Left ventricle myocardium superior (tissue), 1 donor: ENCODE measurements at places on chromosomes 16 and 17. TPM values are rescaled to one million over a fixed set of nuclear protein-coding genes. Genes with fewer than 3 reads are reported as not detected.

DNA sequence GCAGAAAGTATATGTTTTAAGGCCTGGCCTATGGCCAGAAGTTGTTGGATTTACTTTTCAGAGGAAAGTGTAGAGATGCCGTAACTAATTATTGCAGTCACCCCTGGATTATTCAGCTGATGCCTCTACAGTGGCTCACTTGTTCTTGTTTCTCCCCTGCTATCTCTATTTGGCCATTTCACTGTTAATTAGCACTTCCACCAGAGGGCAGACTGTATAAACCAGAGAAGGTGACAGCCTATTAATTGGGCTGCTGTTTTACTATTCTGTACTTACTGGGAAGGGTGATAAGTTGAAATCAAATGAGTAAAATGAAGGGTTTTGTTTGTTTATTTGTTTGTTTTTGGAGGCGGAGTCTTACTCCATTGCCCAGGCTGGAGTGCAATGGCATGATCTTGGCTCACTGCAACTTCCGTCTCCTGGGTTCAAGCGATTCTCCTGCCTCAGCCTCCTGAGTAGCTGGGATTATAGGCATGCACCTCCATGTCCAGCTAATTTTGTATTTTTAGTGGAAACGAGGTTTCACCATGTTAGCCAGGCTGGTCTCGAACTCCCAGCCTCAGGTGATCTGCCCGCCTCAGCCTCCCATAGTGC lies 66.0 kb downstream of the CDK12 start:
- no peak for DNase-seq

DNA sequence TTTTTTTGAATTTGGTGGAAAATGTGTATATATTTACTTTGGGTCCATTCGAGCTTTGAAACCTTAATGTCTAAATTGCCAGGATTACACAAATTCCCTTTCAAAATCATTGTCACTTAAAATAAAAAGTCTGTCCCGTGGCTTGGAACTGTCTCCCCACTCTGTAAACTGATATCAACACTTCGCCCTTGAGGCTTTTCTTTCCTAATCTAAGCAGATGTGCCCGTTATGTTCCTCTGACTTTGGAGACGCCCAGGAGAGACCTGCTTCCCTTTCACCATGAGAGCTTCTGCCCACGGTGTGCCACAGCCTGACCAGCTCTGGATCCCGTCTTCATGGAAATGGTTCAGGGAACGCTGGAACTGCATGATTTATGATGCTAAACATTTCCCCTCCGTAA lies 151.3 kb downstream of the C16orf95 start:
- no peak for DNase-seq

GRCh38 chr16:86765389-86766026 lies 187.2 kb downstream of the FOXL1 start:
- no peak for DNase-seq

The CPHXL2 gene
- not detected for total RNA-seq

GRCh38 chr17:53950858-53951250 lies 128.1 kb downstream of the KIF2B start:
- DNase-seq, result no peak

DNA sequence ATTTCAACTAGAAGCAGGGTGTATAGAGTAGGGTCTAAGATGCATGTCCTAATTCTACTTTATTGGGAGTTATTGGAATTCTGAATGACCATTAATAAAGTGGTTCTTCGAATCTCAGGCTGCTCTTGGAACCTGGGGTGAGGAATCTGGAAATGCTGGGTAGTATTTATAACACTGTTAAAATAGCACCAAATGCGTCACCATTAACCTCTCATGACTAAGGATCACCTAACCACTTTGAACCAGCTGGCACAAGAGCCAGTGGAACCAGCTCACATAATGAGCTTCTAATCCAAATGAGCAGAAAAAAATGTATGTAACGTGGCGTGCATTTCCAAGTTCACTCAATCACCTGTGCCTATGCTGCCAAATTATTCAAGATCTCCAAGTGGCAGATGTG lies 281.7 kb downstream of the GRIN2A start:
- DNase-seq, result no peak

GRCh38 chr17:62790564-62790986 lies 17.5 kb downstream of the MARCHF10 start:
- DNase-seq, result no peak

GRCh38 chr17:77177002-77177741 lies 36.4 kb downstream of the SEC14L1 start:
- DNase-seq, result no peak

The USH1G gene
- total RNA-seq, result not detected

GRCh38 chr16:67294938-67295361 lies 15.6 kb downstream of the PLEKHG4 start:
- no peak for DNase-seq

DNA sequence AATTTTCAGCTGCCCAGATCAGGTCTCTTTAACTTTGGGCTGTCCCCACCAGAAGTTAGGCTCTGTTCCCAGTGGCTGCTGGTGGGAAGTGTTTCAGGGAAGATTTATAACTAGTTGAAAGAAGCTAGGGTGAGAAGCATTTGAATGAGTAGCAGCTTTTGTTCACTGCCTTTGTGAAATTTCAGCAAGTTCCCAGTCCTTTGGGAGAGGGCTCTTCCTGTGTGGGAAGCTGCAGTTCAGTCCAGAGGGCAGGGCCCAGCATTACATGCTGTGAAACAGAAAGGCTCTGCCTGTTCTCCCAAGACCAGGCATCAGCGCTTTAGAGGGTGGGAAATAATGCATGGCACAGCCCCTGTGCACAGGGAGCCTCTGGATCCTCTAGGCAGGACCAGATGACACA lies 17.8 kb downstream of the PROCA1 start:
- no peak for DNase-seq

DNA sequence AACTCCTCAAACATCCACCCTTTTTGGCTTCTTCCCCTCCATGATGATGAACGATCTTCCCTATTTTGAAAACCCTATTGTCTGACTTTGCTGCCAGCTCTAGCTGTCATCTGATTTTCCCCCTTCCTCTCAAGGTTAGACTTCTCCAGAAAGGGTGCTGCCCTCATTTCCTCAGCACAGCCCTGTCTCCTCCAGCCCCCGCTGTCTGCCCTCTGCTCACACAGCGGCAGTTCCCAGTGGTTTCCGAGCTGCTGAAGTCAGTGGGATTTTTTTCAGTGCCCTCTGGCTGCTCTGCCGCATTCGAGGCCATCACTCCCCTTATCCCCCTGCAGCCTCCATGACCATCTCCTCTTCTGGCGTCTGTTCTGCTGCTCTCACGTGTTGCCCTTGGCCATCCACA lies 26.6 kb upstream of the C17orf107 start:
- no peak for DNase-seq

- DNase-seq, result peak; percentile 30
These were observed 28.9 kb upstream of the RBFOX1 start for GRCh38 chr16:7303660-7304200.

The ZNF764 gene
- total RNA-seq, result 9.1 TPM

DNA sequence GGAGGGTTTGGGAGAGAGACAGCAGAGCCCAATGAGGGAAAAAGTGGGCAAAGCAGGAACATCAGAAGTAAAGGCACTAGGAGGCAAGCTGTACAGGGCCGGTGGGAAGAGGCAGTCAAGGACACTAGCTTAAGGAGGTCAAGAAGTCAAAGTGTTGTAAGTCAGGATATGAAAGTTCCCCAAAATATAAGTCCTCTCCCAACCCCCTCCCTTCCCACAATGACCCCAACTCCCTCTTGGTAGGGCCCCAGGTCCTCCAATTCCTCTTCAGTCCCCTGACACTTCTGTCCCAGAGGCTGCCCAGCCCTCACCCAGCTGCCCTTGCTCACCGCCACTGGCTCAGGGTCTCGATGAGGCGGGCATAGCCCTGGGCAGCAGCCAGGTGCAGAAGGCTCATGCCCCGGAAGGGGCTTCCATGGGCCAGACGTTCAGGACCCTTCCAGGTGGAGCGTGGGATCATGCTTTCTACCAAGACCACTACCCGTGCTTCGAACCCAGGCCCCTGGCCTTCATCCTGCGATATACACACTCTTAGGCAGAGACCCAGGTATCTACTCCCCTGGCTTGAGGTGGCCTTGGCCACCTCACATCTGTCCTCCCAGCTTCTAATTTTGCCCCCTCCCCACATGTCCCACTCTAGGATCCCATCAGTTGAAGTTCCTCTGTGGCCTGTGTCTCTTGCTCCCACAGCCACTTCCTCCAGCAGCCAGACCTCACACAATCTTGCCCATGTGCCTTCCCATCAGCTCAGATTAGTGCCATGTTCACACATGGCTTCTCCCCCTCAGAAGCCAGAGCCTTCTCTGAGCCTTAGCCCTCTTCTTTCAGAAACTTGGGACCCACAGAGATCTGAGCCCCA lies 5.9 kb upstream of the SPAG7 start:
- no peak for DNase-seq

The ARHGAP44 gene
- 9.9 TPM for total RNA-seq

DNA sequence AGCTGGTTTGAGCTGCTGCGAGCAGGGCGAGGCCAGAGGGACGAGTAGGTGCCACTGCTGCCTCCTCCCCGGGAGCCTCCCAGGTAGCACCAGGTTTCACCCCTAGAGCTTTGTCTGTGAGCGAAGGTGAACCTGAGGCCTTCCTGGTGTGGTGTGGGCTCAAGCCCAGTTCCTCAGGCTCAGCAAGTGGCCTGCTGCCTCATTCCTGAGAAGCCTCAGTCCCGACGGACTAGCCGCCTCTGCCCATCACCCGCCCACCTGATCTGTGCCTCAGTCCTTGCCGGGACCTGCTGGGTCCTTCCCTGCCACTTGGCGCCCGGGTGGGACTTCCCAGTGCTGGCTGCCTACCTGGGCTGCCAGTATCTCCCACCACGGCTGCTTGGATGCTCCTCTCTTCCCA lies 1.7 kb downstream of the NLRC3 start:
- DNase-seq, result no peak

DNA sequence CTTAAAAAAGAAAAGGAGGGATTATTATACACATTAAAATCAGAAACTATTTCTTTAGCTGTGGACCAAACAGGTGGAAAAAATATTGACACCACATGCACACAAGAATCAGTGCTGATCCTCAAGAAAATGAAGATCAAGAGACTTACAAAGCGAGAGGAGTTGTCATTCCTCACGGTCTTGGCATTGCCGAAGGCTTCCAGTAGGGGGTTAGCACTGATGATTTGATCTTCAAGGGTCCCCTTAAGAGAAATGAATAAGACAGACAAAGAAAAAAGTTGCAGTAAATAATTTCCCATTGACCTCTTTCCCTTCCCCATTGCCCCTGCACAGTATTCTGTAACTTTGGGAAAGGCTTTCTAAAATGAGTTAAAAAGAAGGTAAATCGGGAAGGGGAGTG lies 6.0 kb downstream of the MYH4 start:
- DNase-seq, result no peak

GRCh38 chr17:38455288-38455915 lies 27.1 kb downstream of the ARHGAP23 start:
- no peak for DNase-seq

- no peak for DNase-seq
These were observed 140.0 kb downstream of the IRF8 start for GRCh38 chr16:86038926-86039310.

DNA sequence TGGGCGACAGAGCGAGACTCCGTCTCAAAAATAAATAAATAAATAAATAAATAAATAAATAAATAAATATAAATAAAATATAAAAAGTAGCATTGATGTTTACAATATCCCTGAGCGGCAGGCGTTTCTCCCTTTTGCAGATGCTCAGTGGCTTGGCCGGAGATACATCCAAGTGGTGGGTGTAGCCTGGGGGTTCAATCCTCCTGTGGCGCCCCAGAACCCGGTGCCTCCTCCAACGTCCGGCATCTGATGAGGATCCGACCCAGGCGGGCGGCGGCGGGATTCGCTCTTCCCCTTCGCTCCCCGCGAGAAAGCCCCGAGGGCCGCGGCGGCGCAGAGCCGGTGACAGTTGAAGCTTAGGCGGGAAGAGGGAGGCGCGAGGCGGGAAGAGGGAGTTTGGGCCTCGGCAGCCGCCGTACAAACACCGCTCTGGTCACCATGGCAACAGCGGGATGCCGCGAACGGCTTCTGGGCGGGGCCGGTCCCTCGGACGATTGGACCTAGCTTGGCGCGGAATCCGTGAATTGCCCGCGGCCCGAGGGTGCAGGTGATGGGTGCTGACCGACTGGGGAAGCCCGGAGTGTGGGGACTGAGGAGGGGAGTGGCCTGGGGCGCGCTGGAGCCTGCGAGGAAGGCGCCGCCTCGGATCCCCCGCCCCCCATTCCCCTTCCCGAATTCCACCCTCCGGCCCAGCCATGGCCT lies 12.7 kb upstream of the ALDOA start:
- DNase-seq, result peak; percentile 96

The PRSS53 gene
- 0.87 TPM for total RNA-seq

GRCh38 chr17:50081757-50082156 lies 13.4 kb upstream of the PDK2 start:
- DNase-seq, result no peak
